Choroid plexus epithelial cell (primary cell): ENCODE measurements at places on chromosomes 7 and 10.

GRCh38 chr7:27117887-27118491, 12.6 kb downstream of the HOXA4 start:
- no peak for DNase-seq

DNA sequence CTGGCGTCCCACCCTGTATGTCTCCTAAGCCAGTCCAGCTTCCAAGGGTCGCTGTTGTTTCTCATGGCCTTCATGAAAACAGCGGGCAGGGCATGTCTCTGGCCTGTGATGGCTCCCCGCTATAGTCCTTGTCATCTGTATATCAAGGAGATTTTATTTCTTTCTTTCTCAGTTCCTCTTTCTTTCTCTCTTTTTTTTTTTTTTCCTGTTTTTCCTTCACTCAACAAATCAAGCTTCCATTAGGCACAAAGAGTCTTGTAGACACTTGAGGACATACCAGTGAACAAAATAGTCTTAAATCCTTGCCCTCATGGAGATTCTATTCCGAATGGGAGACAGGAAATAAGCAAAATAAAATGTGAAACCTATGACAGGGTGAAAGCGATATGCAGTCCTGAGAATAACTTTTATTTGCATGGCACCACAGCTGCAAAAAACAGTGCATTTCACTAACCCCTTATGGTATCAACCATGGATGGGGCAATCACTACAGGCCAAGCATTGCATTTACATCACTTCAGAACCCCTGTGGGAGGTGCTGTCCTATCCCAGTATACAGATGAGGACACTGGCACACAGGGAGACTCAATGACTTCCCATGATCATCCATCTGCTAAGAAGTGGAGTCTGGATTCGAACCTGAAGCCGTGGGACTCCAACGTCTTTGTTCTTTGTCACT, 50.7 kb downstream of the SYPL1 start:
- no peak for DNase-seq

DNA sequence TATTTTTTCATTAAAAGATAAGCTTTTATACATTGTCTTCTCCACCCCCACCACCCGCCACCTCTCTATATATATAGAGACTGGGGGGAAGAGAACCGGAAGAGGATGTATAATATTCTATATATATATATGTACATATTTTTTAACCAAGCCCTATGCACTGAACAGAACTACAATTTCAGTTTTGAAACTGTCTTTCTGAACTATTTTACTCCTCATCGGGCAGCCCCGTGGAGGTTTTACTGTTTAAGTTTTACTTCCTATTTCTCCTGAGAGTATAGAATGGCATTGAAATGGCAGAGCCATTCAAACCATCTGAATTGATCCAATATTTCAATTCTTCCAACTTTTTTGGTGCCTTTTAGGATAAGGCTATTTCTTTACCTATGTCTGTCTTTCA, 1047.1 kb downstream of the NRG3 start:
- DNase-seq = no peak

DNA sequence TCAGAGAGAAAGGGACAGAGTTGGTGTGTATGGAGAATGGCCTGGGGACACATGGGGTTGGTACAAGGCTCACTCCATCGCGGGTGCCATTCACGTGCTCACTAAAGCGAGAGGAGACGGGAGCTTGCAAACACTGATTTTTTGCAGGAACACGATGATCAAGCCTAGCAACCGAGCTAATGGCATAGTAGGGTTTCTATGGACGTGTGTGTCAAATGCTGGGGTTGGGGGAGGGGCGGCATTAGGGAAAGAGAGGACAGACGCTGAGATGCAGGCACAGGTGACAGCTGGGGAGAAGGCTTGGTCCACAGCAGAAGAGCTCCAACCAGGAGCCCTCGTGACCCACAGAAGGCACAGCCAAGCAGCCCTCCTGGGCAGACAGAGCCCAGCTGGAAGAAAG, 33.9 kb downstream of the RCC1L start:
- no peak for DNase-seq

DNA sequence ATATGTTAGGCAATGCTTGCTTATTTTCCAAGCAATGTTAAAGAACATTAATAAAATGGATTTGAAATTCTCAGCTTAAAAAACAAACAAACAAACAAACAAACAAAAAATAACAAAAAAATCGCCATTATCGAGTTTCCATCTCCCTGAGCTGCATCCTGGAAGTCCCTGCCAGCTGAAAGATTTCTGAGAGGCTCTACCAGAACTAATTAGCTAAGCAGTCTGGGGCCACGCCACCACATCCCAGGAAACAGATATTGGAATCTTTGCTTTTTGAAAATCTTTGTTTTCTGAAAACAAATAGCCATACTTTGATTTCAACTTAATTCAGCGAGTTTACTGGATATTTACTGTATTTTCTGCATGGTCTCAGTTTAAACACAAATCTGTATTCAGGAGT, 143.6 kb downstream of the LSMEM1 start:
- DNase-seq = no peak

- peak; percentile 93 for DNase-seq
Observed at GRCh38 chr10:69769395-69769992, 32.2 kb upstream of the COL13A1 start.

DNA sequence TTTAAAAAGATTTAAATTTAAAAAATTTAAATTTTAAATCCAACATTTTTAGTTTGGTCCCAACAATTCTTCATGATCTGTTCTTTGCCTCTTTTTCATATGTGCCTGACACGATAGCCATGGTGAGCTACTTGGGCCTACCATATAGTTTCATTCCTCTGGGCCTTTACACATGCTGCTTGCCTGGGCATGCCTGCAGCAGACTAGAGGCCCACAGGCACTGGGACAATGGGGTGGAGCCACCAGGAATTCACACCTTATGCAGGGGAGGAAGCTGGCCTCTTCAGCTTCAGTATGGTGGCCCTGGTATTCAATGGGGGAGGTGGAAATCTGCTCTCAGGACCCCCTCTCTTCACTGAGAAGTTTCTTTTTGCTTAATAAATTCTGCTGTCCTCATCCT, 37.8 kb upstream of the ZNF365 start:
- no peak for DNase-seq

- peak; percentile 74 for DNase-seq
Observed at GRCh38 chr7:16609842-16610450, 35.6 kb downstream of the ANKMY2 start.

- no peak for DNase-seq
Observed at GRCh38 chr7:11413901-11414300, 418.1 kb downstream of the THSD7A start.

DNA sequence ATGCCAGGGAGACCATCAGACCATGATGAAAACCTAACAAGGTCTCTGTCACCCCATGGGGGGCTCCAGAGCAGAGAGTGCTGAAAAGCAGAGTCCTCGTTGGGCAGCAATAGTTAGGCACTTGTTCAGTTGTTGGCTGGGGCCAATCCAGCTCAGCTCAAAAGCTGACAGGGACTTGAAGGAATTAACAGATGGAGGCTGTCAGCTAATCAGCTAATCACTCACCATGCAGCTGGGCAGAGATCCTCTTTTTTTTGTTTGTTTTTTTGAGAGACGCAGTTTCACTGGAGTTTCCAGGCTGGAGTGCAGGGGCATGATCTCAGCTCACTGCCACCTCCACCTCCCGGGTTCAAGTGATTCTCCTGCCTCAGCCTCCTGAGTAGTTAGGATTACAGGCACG, 18.1 kb downstream of the CEP55 start:
- no peak for DNase-seq

DNA sequence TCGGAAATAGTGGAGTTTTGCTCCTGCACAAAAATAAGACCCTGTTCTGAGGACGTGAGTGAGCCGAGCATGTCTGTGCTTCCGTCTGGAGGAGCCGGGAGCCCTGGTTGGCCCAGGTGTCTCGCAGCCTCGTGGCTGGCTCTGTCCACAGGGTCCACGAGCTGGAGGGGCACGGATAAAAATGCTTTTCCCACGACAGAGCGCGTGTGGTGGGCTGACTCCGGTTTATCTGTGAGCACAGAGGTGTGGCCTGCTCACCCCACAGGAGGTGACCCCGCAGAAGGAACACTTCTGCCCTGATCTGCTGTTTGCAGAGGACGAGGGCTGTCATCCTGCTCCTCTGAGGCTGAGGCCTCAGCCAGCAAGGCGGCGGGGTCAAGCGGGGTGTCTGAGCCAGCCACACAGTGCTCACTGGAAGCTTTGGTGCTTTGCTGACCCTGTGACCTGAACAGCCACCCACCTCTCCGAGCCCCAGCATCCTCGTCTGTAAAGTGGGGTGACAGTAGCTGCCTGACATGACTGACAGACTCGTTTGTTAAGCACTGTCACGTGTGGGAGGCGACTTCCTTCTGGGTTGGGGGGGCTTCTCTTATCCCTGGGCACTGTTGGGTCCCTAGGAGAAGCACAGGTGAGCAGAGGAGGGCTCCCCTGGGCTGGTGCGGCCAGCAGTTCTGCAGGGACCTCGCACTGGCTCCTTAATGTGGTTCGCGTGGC, 162.5 kb downstream of the DNAJB6 start:
- no peak for DNase-seq

- no peak for DNase-seq
Observed at GRCh38 chr7:42348631-42349030, 111.6 kb upstream of the GLI3 start.

- peak; percentile 34 for DNase-seq
Observed at GRCh38 chr7:73487486-73487885, 34.6 kb downstream of the BAZ1B start.

DNA sequence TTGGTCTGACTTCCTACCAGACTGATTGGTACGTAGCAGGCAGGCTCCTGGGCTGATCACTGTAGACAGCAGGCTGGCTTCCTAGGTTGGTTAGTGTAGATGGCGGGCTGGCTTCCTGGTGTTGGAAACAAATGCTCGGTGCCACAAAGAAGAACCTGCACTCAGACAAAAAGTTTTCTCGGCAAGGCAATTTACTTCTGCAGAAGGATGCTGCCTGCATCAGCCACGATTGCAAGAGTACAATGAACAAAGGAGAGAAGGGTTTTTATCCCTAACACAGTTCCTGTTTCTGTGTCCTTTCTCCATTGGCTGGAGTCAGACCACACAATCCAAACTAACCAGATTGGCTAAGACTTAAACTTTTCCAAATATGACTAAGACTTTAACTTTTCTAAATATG, 123.6 kb upstream of the PPP2R2D start:
- DNase-seq = peak; percentile 1

- DNase-seq = no peak
Observed at GRCh38 chr10:1603181-1603580, 134.1 kb downstream of the ADARB2 start.

GRCh38 chr10:24756283-24756682, 32.6 kb upstream of the ARHGAP21 start:
- DNase-seq = no peak

- no peak for DNase-seq
Observed at GRCh38 chr7:15681186-15681585, 5.3 kb downstream of the MEOX2 start.

GRCh38 chr10:34370126-34370525, 445.0 kb downstream of the PARD3 start:
- DNase-seq = no peak
